ENCODE measurements at places on chromosomes 11 and 22.

- no peak for DNase-seq
These were observed 193.5 kb upstream of the PITPNB start for GRCh38 chr22:28112548-28113043.

DNA sequence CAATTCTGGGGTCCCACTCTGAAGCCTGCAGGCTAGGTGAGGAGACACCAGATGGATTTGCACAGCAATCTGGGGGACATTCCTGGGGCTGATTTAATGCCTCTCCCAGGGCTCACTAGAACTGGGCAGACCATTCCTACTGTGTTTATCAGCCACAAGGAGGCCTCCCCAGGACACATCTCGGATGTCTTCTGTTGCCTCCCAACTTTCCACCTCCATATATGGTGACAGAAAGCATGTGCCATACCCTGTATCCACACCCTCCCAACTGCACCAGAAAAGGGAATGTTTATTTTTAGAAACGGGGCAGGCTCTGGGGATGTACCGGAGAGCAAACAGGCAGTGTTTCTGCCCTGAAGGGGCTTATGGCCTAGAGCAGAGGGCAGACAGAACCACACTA lies 181.8 kb downstream of the CSNK2A3 start:
- no peak for DNase-seq

DNA sequence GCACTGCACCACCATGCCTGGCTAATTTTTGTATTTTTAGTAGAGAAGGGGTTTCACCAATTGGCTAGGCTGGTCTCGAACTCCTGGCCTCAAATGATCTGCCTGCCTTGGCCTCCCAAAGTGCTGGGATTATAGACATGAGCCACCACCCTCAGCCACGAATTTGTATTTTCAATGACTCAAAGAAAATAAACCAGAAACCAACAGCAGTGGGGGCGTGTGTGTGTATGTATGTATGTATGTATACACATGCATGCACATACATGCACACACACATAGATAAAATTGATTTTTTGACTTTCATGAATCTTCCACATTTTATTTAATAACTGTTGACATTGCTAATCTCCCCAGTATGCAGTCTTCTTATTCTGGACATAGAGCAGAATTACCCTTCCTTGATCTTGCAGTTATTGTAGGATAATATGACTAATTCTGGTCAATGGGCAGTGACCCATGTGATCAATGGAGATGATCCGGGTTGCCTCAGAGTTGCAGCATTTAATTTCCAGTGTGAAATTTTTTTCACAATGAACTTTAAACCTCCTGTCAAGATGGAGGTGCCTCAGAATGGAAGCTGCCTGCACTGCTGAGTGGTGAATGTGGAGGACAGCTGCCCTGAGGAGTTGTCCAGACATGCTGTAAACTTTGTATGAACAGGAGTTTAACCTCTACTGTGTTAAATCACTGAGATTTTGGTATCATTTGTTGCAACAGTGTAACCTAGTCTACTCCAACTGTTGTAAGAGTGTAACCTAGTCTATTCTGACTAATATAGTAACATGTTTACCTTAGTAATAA lies 12.8 kb upstream of the PTPN5 start:
- no peak for DNase-seq

DNA sequence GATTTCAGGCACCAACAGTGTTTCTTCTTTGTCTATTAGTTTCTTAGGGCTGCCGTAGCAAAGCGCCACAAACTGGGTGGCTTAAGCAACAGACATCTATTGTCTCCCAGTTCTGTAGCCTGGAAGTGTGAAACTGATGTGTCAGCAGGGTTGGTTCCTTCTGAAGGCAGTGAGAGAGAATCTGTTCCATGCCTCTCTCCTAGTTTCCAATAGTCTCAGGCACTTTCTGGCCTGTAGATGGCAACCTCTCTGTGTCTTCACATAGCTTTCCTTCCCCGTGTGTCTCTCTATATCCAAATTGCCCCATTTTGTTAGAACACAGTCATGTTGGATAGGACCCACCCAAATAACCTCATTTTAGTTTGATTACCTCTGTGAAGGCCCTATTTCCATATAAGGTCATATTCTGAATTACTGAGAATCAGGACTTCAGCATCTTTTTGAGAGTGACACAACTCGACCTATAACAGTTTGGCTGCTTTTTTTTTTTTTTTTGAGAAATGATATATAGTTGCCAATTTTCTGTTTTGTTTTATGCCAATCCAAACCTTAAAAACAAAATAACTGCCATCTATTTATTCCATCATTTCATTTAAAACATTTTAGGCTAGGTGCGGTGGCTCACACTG lies 108.2 kb downstream of the SLC36A4 start:
- peak; percentile 10 for DNase-seq

- DNase-seq = no peak
These were observed 43.6 kb downstream of the PPARA start for GRCh38 chr22:46193898-46194310.

Measured in amniotic stem cell (primary cell).